ENCODE measurements at places on chromosomes 1 and 21.
A peak's percentile ranks its signal among the peaks of the same experiment; 100 is the strongest.

- DNase-seq = no peak
These were observed 4.4 kb downstream of the B3GALT2 start for GRCh38 chr1:193181985-193182384.

- no peak for DNase-seq
These were observed 23.5 kb downstream of the TOR3A start for GRCh38 chr1:179105393-179105792.

DNA sequence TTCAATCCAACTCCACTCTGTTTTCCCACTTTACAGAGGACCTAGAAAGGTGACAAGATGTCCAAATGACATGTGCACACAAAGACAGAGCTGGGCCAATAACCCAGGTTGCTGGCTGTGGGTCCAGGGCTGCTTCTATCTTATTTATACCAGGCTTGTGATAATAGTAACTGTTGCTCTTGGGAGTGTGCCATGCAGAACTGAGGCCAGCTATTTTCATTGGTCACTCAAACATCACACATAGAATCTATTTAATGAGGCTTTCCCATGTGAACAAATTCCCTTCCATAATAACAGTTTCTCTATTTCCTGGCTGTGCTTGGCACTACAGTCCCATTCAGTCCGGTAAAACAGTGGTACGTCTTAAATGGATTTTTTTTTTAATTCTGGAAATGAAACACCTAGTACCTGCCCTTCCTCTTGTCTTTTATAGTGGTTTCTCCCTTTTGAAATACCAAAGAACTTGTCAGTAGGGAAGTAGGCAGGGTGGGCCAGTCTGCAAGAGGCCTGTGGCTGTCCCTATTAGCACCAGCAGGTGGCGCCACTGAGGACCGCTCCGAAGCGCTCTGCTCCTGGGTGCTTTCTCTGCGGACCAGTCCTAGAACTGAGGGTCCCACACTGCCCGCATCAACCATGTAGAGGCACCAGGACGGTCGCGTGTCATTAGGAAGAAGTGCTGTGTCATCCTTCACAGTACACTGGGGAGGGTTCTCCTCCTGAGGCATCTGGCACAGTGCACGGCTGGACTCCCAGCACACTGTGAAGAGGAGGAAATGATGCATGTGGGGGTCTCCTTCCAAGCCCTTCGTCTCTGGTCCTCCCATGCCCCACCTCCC, 52.1 kb downstream of the GPR161 start:
- DNase-seq = peak; percentile 54

- peak; percentile 54 for DNase-seq
These were observed 20.8 kb upstream of the GBP1 start for GRCh38 chr1:89085781-89086180.

DNA sequence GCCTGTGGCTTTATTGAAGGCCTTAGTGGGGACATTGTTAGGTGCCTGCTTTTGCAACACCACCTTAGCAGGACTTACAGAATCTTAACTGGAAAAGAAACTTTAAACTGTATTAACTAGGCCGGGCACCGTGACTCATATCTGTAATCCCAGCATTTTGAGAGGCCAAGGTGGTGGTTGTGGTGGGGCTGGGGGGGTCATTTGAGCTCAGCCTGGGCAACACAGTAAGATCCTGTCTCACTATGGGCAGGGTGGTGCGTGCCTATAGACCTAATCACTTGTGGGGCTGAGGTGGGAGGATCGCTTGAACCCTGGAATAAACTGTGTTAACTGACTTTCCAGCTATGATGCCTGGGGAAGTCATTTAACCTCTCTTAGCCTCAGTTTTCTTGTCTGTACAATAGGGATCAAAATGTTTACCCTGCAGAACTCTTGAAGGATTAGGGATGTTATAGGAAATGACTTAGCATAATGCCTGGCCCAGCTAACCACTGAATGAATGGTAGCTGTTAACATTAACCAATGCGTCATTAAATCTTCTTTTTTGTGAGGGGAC, 39.5 kb downstream of the IER5 start:
- no peak for DNase-seq

GRCh38 chr1:35959304-35959703, 28.4 kb downstream of the AGO3 start:
- DNase-seq = no peak

DNA sequence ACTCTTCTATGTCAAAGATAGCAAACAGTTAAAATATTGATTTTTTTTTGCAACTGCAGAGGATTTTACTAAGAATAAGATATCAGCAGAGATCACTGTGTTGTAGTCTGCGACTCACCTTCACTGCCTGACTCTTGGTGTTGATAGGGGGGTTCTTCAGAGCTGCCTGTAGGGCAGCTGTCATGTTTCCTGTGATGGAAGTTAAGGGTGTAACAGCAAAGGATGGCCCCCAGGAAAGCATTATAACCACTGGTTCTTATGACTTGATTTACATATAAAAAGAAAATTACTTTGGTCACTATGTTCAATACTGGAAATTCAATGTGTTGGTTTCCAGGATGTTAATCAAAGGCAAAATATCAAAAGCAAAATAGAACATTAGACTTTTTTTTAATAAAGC, 2.6 kb downstream of the ARPC5 start:
- no peak for DNase-seq

- DNase-seq = no peak
These were observed 37.8 kb upstream of the DOCK7 start for GRCh38 chr1:62726011-62726442.

DNA sequence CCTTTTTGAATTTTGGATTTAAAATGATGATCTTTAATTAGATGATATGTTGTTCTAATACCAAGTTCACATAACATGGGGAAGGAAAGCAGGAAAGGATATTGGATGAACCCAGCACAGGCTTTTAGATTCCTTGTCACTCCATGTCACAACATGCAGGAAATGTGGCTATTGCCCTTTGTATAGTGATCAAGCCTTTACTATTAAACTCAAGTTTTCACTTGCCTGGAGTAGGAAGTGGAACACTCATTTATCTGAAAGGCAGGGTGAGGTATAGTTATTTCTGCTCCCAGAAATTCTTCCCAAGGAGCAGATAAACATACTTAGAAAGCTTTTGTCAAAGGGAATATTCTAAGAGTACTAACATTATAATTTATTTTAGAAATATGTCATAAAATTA, 37.2 kb upstream of the BCAS2 start:
- DNase-seq = no peak

GRCh38 chr1:203682473-203683383, 56.1 kb downstream of the ATP2B4 start:
- no peak for DNase-seq

DNA sequence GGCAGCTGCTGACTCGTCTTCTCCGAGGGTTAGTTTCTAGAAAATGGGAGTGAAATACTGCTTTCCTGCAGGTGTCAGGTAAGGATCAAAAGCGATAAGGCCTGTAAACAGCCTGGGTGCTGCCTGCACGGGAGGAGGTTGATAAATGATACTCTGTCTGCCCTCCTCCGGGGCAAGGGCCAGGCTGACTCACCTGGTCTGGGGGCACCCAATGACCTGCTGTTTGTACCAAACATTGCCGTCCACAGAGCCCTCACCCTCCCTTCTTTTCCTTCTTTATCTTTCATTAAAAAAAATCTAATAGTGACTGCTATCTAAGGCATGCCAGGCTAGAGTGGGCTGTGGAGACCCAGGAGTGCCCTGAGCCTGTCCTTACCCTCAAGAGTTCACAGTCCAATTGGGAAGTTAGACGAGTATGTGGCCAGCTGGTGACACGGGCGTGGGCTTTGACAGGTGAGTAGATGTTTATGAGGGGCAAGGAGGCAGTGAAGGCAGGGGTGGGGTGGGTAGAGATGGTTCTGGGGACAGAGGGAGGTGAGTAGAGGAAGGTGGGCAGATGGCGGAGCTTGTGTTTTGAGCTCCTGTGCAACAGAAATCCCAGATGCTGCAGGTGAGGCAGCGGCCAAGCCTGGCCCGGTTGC, 16.2 kb downstream of the EDN2 start:
- no peak for DNase-seq

GRCh38 chr1:90614872-90615271, 102.2 kb downstream of the BARHL2 start:
- DNase-seq = no peak

GRCh38 chr21:28590026-28590425, 402.7 kb downstream of the LTN1 start:
- no peak for DNase-seq

DNA sequence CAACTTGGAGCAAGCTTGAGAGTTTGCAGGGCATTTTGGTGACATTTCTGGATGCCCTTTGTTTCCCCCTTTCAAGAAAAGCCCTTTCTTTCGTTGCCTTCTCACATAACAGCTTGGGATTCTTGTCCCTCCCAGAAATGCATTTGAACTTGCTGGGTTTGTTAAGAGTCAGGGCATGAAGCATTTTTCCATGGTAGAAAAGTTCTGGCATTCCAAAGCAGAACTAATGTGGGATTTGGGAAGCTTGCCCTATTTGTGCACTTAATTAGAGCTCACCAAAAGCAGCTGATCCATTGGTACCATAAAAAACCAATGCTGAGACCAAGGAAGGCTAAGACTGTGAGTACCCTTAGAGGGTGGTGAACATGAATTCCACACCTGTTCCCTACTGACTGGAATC, 99.8 kb upstream of the HOOK1 start:
- DNase-seq = no peak

- no peak for DNase-seq
These were observed 229.0 kb downstream of the FMN2 start for GRCh38 chr1:240320659-240321058.

- DNase-seq = peak; percentile 34
These were observed 51.4 kb downstream of the ADCY10 start for GRCh38 chr1:167862432-167863076.

- no peak for DNase-seq
These were observed 29.2 kb upstream of the PDE9A start for GRCh38 chr21:42624095-42624790.

- DNase-seq = no peak
These were observed 169.3 kb downstream of the GRIK3 start for GRCh38 chr1:36864823-36865601.

GRCh38 chr1:219235903-219236481, 62.3 kb downstream of the LYPLAL1 start:
- DNase-seq = no peak

DNA sequence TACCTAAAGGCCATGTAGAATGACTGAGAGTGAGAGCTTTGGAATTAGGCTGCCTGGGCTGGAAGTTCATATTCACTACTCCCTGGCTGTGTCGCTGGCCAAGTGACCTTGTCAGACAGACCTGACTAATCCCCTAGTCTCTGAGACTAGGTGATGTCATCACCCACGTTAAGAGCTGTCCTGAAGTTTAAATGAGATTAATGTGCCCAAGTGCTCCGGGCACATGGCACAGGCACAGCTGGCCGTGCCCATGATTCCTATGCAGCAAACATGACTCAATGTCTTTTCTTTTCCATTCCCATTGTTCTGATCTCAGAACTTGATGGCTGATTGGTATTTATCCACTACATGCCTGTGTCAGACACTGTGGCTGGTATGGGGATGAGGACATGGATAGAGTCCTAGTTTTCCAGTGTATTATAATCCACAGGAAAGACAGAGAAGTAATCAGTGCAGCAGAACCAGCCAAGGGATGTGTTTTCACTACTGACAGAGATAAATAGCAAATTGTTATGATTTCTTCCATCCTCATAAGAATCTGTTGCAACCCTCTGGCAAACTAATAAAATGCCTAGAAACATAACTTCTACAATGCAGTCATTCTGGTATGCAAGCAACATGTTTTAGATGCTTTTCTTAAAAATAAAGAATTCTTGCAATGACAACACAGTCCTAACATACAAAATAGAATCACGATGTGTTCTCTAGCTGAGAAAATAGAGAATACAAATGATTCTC, 180.9 kb downstream of the PCP4 start:
- DNase-seq = no peak

DNA sequence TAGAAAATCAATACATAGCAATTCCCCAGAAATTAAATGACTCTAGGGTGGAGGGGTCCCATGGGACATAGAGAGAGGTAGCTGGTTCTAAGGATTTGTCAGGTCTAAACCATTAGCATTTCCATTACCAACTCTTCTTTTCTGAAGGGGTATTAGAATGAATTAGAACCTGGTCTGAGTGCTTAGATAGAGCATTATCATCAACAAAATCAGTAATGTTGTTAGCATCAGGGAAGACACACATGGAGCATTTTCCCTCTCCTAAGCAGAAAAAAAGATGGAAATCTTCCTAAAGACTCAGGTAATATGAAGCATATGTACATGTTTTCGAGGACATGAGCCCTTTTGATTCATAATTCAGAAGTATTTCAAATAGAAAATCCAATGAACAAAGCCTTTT, 984.4 kb upstream of the NCAM2 start:
- DNase-seq = no peak

DNA sequence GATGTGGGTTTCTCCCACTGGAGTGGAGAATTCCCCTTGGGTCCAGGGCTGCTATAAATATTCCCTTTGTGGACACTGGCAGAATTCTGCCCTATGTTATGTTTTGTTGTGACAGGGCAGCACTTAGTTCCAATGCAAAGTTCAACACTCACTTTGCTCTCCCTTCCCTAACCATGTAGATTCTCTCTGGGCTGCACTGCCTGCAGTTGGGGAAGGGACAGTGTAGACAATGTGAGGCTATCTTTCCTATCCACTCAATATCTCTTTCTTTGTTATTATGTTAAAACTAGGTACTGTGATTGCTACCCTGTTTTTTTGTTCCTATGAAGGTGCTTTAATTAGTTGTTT, 19.6 kb downstream of the GPR88 start:
- no peak for DNase-seq

GRCh38 chr1:183372586-183373230, 45.5 kb downstream of the NMNAT2 start:
- DNase-seq = no peak

GRCh38 chr1:211928993-211929637, 98.6 kb upstream of the LPGAT1 start:
- no peak for DNase-seq

DNA sequence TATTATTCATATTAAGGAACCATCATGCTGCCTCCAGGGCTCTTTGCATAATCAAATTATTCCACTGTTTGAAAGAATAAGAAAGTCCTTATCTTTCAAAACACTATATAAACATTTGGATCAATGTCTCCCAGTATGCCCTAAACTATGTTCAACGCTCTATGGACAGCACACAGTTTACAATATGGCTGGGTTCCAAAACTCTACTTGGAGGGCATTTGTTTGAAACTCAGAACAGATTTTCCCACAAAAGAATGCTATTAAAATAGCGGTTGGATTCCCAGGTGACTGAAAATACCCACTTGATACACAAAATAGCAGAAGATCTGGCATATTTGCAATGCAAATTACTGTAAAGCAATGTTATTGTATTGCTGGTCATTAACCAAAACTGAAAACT, 3.2 kb downstream of the HAO2 start:
- no peak for DNase-seq

DNA sequence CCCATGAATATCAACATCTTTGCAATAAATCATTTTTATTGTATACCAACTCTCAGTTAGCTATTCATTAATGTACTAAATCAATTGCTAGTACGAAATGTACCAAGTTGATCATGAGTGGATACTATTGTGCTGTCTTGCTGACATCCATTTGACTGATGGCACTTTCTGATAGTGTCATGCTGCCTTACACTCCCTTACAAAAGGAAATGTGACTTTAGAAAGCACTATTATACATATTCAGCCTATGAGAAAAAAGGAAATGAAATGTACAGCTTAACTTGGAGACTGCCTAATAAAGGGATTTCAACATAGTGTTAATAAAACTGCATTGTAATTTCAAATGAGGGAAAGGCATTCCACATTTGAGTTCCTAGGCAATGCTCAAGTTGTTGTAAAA, 52.2 kb downstream of the PLA2G4A start:
- DNase-seq = no peak

GRCh38 chr21:45892916-45893739, 88.4 kb upstream of the COL6A1 start:
- DNase-seq = no peak
